ENCODE measurements at places on chromosomes 3 and 15. TPM values are rescaled to one million over a fixed set of nuclear protein-coding genes. Genes with fewer than 3 reads are reported as not detected.

Gene RBPMS2
- total RNA-seq = not detected

Gene NEK10
- total RNA-seq = 2.8 TPM

Gene FES
- total RNA-seq = 0.31 TPM

Gene POPDC2
- 0.16 TPM for total RNA-seq

Gene KLHL18
- total RNA-seq = 11.5 TPM

Gene UBAP1L
- 1.4 TPM for total RNA-seq

Gene ISLR
- total RNA-seq = not detected

Gene GPR149
- total RNA-seq = not detected

- no peak for DNase-seq
These were observed 59.6 kb downstream of the PRTG start for GRCh38 chr15:55683376-55683775.

- no peak for DNase-seq
These were observed 1.1 kb upstream of the VIPR1 start for GRCh38 chr3:42501321-42501680.

DNA sequence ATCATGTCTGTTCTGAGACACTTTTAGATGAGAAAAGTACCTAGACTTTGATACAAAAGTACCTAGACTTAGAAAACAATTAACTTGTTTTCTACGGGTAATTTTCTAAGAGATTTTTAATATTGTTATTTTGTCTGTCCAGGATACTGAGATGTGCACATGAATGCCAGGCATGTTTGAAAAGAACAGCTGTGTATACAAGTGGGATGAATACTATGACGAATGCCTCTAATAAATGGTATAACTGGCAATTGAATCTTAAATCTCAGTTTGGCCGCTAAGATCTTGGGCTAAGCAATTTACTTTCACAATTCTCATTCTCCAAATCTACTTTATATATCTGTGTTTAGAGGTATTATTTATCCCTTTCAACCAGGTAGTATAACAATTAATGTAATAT, 207.4 kb downstream of the CBLB start:
- no peak for DNase-seq

DNA sequence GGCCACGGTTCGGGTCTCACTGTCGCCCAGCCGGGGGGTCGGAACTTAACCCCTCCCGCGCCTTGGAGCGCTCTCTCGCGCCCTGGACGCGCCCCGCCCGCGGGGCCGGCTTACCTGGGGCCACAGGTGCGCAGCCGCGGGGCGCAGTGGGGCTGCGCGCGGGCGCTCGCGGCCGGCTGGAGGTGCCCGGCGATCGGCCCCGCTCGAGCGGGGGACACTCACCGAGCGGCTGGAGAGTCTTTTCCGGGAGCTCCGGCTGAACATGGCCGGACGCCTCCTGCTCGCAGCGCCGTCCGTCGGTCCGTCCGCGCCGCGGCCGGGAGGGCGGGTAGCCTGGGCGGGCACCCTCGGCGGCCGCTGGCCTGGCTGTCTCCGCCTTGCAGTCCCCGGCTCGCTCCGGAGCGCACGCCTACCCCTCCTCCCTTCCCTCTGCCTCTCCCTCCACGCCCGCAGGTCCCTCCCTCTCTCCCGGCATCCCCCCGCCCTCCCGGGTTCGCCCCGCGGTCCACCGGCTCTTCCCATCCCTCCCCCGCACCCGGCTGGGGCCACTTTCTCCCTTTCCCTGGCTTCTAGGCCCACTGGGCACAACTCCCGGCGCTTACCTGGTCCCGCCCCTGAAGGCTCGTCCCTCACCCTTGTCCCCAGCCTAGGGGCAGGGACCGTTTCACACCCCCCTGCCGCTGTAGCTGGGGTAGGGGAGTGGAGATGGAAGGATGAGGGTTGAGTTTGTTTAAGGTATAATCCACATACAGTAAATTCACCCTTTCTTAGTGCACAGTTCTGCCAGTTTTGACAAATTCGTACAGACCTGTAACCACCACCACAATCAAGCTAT, 220.1 kb upstream of the PRICKLE2 start:
- no peak for DNase-seq

- DNase-seq = no peak
These were observed 323.5 kb downstream of the UACA start for GRCh38 chr15:70439880-70440279.

DNA sequence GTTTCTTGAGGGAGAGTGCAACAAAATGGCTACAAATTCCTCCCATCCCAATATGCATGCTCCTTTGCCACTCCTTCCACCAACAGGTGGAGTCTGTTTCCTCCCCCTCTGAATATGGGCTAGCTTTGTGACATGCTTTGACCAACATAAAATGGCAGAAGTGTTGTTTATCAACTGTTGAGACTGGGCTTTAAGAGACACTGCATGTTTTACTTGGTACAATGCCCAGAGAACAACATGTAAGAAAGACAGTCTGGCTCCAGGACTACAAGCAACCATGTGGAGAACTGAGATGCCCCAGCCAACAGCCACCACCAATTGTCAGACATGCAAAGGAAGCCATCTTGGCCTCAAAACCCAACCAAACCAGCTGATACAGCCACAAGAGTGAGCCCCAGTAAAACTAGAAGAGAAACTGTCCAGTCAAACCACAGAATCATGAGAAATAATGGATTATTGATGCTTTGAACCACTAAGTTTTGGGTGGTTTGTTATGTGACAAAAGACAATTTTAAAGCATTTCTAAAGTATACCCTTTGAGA, 40.5 kb downstream of the NUDT16 start:
- no peak for DNase-seq

GRCh38 chr3:99647081-99647480, 8.7 kb downstream of the COL8A1 start:
- DNase-seq = no peak

GRCh38 chr3:187623285-187623814, 46.8 kb downstream of the SST start:
- no peak for DNase-seq

- DNase-seq = no peak
These were observed 260.2 kb downstream of the CGGBP1 start for GRCh38 chr3:87798567-87798947.

DNA sequence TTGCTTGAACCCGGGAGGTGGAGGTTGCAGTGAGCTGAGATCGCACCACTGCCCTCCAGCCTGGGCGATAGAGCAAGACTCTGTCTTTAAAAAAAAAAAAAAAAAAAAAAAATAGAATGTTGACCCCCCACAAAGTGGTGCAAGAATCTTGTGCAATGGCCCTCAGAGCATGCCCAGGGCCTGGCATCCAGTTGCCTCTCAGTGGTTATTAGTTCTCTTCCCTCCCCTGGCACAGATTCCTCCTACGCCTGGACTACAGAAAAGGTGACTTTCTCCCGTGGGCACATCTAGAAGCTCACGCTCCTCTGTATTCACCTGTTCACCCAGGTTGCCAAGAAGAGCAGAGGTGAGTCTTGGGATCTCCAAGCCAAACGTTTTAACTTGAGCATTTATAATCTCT, 36.7 kb downstream of the ACSBG1 start:
- DNase-seq = no peak

DNA sequence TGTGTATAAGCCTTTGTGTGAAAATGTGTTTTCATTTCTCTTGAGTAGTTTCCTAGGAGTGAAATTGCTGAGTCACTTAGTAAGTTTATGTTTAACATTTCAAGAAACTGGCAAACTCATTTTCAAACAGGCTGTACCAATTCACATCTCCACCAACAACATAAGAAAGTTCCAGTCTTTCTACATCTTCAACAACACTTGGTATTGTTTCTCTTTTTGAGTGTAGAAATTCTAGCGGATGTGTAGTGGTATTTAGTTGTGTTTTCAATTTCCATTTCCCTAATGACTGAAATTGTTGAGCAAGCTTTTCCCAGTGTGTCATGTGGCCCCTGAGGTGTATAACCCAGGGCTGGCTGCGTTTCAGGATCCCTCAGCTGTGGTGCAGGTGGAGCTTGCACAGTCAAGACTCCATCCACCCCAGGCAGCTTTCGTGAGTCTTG, 258.5 kb downstream of the PDCD6IP start:
- no peak for DNase-seq

DNA sequence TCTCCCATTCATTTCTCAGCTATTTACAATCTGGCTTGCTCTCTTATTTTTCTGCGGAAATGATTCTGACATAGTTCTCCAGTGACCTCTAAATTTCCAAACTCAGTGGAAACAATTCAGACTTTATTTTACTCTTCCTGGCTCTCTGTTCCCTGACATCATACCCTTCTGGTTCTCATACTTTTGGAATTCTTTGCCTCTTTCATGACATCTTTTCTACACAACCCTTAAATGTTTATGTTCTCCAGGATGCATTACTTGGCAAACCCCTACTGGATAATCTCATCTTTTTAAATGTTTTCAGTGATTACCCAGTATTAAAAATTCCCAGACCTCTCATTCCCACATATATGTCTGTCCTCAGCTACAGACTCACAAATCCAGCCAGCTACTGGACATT, 23.9 kb upstream of the PLSCR4 start:
- no peak for DNase-seq

DNA sequence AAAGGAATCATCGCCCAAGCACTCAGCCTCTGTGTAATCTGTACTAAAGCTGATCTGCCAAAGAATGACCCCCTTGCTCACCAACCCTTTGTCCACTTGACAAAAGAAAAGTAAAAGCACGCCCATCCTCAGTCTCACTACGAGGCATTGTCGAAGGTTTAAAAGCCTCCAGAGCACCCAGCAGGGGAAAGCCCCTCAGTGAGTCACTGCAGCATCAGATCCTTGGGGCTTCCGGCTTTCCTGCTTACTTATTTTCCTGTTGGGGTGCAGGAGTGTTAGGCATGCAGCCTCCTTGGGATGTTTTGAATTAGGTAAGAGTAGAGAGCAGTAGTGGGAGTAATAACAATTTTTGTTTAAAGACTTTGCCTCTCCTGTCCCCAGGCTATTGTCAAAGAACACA, 216.1 kb downstream of the MTHFS start:
- DNase-seq = no peak

DNA sequence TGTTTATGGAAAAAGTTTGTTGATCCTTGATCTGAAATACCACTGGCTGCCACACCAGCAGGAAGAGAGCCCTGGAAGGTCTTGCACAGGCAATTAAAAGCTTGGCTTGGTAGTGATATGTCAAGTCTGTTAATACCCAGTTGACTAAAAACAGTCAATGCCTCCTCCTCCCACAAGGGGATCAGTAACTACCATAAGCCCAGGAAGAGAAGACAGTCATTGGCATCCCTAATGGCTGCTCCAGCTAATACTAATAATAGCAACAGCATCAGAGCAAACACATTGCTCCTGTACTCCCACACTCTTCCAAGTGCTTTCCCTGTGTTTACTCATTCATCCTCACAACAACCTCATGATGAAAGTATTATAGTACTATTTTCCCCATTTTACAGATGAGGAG, 528.6 kb downstream of the TAFA4 start:
- no peak for DNase-seq

GRCh38 chr15:74383286-74383685, 15.8 kb upstream of the CYP11A1 start:
- DNase-seq = no peak

GRCh38 chr3:105362021-105362665, 4.6 kb upstream of the ALCAM start:
- no peak for DNase-seq

DNA sequence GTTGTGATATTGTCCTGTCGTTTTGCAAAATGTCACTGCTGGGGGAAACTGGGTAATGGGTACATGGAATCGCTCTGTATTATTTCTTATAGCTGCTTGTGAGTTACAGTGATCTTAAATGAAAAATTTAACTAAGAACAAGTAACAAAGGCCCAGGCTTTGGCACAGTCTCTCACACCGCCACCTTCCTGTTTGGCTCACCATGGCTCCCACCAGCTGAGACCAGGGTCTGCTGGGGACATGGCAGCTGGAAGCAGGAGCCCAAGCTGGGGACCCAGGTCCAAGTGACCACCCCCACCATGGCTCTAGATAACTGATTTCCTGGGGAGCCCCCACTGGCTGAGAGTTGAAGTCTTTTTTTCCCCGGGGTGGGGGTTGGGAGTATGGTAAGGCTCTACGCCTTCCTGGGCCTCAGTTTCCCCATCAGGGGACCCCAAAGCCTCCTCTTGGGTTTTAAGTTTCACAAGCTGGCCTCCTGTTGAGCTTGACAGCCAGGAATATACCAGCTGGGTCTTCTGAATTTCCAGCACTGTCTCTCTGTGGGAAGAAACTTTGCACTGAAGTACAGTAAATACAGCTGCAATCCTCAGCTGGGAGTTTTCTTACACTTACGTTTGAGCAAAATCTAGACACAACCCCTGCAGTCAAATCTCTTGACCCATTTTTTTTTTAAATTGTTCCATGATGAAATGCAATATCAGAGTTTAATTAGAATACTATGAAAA, 26.1 kb downstream of the ABTB1 start:
- no peak for DNase-seq

DNA sequence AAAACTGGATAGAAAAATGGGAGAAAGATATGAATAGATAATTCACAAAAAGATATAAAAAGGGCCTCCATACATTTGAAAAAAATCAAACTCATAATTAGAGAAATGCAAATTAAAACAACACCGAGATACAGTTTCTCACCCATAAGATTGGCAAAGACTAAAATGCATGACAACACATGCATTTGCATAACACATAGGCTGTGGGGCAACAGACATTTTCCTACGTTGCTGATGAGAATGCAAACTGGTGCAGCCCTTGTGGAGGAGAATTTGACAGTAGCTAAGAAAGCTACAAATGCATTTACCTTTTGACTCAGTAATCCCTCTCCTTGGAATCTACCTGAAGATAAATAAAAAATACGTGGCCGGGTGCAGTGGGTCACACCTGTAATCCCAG, 11.4 kb upstream of the CAND2 start:
- DNase-seq = no peak

DNA sequence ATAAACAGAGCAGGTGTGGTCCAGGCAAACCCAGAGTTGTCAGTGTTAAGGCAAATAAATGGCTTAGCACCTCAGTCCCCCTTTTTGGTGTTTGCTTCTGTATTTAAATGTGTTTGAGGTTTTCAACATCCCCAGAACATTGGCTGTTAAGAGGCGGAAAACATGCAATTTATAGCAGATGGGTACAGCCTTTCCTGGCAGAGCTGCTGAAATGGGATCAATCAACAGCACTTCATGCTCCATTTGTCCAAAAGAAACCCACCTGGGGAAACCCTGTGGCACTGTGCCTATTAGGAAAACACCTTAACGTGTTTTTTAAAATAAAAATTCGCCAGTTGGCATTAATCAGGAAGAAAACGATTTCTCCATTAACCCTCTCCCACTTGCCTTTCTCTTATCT, 135.4 kb downstream of the MCTP2 start:
- no peak for DNase-seq

GRCh38 chr3:60854791-60855190, 396.5 kb downstream of the FHIT start:
- no peak for DNase-seq

Measured in HT-29 (cell line).